Fibroblast of lung (primary cell): ENCODE measurements at places on chromosomes 1 and 21.

- DNase-seq = no peak
Observed at GRCh38 chr1:10829965-10830515, 33.6 kb upstream of the CASZ1 start.

DNA sequence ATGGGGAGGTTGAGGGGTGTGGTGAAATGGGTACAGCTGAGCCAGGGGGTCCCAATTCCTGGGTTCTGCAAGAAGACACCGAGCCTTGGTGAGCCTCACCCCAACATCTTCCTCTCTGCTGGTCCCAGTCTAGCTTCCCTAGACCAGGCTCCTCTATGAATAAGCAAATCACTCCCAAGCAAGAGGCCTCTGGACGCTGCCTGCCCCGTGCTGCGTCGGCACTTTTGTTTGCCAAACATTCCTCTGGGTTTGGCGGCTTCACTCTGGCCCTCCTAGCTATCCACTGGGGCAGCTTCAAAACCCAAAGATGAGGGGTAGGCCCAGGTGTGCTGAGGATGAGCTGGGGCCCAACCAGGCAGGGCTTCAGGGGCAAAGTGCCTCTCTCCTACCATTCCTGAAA, 137.1 kb upstream of the CD34 start:
- peak; percentile 52 for DNase-seq

DNA sequence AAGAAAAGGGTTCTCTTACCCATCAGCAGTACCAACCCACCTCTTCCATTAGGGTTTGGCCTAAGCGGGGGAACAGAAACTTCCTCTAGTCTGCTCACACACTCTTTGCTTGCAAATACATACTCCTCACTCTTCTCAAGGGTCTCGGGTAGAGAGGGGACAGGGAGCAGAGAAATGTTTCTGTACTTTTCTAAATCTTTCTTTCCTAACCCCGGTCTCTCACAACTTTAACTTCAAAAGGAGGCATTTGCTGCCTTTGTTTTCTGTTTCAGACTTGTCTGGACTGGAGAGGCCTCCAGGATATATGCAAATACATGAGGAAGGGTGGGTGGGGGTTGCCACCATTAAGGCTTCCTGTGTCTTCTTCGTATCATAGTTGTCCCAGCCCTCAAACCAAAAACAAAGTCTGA, 10.5 kb upstream of the LAX1 start:
- DNase-seq = no peak

DNA sequence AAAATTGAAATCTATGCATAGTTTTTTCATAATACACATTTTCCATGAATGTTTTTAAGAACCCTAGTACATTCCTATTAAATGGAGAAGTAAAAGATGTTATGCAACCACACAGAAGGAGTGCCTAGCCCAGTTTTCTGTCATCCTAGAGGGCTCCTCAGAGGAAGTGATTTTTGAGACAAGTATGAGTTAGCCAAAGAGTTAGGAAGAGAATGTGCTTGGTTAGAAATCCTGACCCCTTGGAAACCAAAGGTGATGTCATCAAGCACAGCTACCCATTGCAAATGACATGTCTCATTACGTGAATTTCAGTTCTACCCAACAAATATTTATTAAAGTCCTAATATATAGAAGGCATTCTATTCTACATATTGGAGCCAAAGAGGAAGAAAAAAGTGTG, 88.9 kb upstream of the TNFSF4 start:
- DNase-seq = peak; percentile 14

- no peak for DNase-seq
Observed at GRCh38 chr1:2047749-2048729, 2.2 kb upstream of the PRKCZ start.
